Activated CD4-positive, alpha-beta memory T cell treated with anti-CD3 and anti-CD28 coated beads, Interleukin-2, amount 10 ng/mL, durations not matched to agents 7 days and 5 days (primary cell): ENCODE measurements at places on chromosomes 13 and 19.
A peak's percentile ranks its signal among the peaks of the same experiment; 100 is the strongest.

GRCh38 chr13:110873639-110874507, 41.0 kb downstream of the ANKRD10 start:
- DNase-seq = no peak

DNA sequence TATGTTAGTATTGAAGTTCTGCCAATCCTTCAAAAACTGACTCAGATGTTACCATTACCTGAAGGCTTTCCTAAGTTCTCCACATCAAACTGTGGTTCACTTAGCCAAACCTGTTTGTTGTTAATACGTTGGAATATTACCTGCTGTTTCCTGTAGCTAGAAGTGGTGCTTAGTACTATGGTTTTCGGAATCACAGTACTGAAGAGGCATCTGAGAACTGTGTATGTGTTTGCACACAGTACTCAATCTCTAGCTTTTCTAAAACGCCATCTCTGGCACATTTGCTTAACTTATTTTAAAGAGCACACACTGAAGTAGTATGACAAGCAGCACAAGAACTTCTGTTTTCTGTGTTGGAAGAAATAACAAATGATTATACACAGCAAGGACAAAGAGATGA, 248.2 kb downstream of the SHISA2 start:
- no peak for DNase-seq

DNA sequence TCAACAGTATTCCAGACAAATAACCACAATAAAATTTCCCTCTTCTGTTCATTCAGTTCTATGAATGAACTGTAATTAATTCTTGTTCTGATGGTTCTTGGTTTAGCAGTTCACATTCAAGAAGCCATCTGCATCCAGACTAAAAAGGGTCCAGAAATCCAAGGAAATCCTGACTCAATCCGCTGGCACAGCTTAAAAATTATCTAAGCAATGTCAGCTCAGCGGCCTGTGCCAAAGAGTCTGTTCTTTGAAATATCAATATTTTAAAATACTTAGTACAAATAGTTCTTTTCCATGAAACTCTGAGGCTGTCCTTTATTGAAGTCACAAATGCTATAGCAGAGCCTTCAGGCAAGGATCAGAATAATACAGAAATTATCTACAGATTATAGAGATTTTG, 57.2 kb downstream of the DHRS12 start:
- DNase-seq = no peak

DNA sequence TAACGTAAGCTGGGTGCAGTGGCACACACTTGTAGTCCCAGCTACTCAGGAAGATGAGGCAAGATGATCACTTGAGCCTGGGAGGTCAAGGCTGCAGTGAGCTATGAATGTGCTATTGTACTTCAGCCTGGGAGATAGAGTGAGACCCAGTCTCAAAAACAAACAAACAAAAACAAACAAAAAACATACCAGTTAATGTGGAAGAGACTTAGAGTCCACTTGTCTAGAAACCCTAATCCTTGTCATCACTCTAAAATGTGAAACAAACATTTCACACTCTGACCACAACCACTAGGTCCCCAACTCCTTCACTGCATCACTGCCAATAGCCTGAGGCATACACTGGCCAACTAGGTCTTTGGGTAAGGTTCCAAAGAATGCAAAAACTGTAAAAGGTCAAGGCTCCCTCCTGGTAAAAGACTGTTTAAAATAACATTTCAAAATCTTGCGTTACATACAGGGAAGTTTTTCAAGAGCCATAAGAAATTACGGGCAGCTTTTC, 28.6 kb upstream of the CYP2B6 start:
- DNase-seq = no peak

GRCh38 chr13:43911871-43912270, 32.2 kb downstream of the LACC1 start:
- no peak for DNase-seq

DNA sequence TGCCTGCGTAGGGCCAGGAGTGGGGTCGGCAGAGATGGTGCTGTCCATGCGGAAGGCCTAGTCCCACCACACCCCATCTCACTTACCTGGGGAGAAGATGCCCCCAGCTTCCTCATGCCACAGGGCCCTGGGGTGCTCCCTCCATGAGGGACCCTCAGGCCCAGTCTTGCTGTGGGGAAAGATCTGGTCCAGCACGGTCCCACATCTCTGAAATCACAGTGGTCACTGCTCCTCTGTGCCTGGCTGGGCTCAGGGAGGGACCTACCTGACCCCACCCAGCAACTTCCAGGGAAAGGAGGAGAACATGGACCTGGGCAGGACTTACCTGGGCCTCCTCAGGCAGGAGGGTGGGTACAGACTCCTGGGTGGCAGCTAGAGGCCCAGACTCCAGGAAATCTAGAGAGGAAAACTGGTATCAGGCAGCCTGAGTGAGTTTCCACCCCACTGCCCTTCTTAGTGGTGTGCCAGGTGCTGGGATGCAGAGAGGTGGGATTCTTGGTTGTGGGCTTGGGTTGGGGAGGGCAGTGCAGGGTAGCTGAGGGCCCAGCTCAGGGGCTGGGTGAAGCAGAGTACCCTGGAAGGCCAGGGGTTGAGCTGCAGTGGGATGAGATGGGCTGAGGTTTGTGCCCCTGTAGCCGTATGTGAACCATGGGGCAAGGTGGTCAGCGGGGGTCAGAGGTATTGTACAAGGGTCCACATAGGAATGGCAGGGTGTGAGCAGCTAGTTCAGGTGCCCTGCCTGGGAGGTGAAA, 3.8 kb downstream of the MZF1 start:
- DNase-seq = peak; percentile 15

GRCh38 chr13:98482476-98483444, 94.1 kb downstream of the STK24 start:
- no peak for DNase-seq

DNA sequence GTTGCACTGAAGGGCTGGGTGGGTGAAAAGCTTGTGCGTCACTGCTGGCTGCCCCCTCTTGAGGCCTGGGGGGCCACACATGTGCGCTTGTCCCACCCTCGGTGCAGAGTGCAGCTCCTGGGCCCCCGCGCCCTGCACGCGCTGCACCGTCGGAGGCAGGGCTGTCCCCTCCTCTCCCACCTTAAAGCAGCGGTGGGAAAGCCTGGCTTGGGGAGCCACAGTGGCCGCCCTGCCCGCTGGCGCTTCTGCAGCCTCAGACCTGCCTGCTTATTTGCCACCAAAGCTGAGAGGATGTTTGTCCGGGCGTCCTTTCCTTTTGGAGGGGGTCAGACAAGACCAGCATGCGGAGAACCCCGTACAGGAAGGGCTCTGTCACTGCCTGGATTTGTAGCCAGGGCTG, 26.7 kb downstream of the PLEKHJ1 start:
- DNase-seq = no peak

GRCh38 chr19:45591004-45591637, 6.5 kb upstream of the OPA3 start:
- DNase-seq = peak; percentile 55

- DNase-seq = no peak
Measured at GRCh38 chr13:112263152-112263551, 113.0 kb upstream of the SPACA7 start.

DNA sequence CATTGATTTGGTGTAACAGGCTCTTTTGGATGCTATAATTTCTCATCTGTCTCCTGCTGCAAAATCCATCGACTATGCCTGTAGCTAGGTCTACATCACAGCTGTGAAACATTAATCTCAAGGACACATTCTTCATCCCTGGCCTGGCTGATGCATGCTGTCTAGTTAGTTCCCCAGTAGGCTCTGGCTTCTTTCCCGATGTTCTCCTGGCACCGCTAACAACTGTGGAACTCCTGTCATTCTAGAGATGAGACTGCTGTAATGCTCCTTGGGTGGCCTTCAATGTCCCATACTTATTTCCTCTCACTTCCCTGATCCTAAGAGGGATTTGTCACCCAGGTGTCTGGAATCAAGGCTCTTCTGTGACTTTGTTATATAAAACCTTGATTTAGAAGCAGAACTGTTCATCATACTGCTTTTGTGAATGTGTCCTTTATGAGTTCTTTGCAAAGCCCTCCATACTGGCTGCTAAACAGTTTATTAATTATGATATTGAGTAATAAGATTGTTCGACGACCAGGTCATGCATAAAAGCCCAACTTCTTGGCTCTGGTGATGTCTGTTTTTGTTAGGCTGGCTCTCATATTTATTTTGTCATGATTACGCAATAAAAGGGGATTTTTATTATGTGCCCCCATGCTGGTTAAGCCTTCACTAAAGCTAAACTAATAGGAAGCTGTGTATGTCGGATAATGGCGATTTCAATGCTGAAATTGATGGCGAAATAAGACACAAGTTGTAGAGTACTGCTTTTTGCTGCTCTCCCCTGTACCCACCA, 227.5 kb downstream of the DCT start:
- no peak for DNase-seq

- DNase-seq = no peak
Measured at GRCh38 chr19:7734220-7735203, 2.6 kb upstream of the CLEC4G start.

GRCh38 chr13:41919031-41919740, 41.7 kb downstream of the VWA8 start:
- no peak for DNase-seq
